Stimulated activated CD4-positive, alpha-beta T cell treated with anti-CD3 and anti-CD28 coated beads, Interleukin-2, amount 100 ng/mL, for 24 hours (primary cell): ENCODE measurements at places on chromosomes 1 and 21.

DNA sequence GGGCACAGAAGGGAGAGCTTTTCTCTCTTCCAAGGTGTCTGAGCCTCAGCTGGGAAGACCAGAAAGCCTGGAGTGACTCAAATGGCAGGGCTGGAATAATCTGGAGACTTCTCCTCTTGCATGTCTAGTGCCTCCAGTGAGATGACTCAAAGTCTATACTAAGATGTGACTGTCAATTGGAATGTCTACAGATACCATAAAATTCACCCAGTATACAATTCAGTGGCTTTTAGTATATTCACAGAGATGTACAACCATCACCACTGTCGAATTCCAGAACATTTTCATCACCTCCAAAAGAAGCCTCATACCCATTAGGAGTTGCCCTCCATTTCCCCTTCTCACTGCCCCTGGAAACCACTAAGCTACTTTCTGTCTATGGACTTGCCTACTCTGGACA, 47.9 kb upstream of the CNN3 start:
- DNase-seq, result no peak

DNA sequence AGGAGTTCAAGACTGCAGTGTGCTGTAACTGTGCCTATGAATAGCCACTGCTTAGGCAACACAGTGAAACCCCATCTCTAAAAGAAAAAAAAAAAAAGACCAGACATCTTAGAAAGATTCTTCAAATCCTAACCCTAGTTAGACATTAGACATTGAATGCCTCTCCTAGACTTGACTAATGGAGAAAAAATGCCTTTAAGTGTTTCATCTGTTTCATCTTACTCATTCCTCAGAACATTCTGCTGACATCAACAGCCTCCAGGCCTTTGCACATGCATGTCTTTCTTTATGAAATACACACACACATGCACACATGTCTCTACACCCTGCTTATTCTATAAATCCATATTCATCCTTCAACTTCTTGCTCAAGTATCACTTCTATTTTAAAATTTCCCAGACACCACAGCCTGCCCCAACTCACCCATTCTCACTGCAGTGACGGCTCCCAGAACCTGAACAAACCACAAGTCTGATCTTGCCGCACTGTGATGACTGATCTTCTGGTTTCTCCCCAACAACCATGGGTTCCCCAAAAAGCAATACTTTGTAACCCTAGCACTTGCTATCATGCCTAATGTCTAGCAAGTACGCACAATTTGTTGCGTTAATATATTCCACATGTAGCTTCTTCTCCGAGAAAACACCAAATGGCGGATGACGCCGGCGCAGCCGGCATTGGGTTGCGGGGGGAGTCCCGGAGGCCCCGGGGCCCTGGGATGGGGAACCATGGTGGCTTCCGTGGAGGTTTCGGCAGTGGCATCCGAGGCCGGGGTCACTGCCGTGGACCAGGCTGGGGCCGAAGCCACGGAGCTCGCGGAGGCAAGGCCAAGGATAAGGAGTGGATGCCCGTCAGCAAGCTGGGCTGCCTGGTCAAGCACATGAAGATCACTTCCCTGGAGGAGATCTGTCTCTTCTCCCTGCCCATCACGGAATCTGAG, 37.4 kb downstream of the LRRC52 start:
- no peak for DNase-seq

DNA sequence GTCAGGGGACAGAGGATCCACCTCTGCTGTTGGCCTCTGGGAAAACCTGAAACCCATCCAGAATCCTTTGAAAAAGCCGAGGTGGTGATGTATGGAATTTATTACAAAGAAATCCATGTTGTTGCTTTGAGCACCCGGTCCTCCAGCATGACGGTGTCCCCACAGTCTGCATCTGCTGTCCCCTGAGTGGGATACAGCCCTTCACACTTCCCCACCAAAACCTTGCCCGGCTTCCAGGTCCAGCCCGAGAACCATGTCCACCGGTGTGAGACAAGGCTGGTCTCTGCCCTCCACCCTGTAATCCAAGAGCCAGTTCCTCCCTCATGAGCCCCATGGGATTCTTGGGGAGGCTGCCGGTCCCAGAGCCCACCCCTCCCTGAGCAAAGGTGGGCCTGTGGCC, 70.5 kb downstream of the STUM start:
- DNase-seq, result no peak

DNA sequence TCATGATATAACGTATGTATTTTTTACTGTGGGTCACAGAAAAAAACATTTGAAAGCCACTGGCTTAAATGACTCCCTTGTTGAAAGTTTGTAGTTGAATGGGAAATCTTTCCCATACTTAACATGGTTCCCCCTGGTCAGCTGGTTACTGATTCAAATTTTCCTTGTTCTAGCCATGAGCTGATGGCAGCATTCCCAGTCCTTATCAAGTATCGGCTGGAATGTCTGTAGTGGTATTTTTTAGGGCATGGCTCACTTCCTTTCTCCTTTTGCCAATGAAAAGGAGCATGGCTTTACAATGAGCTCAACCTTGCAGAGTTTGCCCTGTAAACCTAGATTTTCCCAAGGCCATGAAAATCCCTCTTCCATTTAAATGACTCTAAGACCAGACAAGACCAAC, 55.7 kb downstream of the GIPC2 start:
- no peak for DNase-seq

DNA sequence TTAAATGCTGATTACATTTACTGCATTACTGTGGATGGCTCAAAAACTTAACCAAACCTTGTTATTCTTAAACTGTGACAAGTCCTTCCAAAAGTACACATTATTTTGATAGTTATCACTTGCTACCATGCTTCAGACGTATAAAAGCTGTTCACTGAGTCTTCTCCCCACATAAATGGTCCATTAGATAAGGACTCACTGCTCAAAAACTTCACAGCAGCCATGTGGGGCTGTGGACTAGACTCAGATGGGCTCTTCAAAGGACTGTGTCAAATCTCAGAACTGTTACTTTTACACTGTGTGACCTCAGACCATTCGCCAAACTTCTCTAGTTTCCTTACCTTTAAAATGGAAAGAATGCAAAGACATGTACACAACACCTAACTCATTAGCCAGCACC, 11.6 kb downstream of the SCAF4 start:
- no peak for DNase-seq

GRCh38 chr1:173453982-173454381, 23.2 kb upstream of the PRDX6 start:
- DNase-seq, result no peak

DNA sequence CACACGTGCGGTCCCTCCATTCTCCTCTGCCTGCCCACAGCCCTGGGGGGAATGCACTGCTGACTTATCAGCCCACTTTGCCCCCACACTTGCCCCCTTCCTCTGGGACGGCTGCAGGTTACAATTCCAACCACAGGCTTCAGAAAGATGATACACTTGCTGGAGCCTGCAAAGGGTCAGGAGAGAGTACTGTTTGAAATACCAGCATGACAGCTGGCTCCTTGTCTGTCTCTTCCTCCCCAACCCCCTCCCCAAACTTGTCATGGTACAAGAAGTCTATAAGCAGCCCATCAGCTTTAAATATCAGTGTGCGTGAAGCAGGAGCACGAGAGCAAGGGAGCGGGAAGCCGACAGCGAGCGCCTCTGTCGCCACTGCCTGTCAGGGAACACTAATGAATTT, 62.4 kb downstream of the ERI3 start:
- no peak for DNase-seq

DNA sequence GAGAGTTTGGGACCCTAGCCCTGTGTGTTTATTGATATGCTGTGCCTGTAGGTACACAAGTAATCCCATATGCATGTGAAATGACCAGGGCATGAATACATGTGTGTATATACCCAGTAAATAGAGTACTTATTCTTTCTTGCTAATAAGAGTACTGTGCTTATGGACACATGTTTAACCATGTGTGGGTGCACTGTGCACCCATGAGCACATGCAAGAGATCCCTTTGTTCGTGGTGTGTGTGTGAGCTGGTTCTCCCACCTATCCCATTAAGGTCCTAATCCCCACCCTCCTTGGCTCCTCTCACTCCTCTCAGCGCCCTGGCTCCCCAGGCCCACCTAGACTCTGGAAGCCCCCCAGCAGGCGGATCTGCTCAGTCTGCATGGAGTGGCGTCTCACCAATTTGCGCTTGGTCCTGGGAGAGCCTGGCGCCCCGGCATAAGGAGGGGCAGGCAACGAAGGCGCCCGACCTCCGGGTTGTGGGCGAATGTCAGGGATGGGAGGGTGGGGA, 2.2 kb upstream of the LIX1L start:
- DNase-seq, result no peak

GRCh38 chr1:16397120-16397519, 30.1 kb downstream of the SZRD1 start:
- no peak for DNase-seq

GRCh38 chr1:113545210-113545609, 154.9 kb downstream of the MAGI3 start:
- DNase-seq, result no peak

DNA sequence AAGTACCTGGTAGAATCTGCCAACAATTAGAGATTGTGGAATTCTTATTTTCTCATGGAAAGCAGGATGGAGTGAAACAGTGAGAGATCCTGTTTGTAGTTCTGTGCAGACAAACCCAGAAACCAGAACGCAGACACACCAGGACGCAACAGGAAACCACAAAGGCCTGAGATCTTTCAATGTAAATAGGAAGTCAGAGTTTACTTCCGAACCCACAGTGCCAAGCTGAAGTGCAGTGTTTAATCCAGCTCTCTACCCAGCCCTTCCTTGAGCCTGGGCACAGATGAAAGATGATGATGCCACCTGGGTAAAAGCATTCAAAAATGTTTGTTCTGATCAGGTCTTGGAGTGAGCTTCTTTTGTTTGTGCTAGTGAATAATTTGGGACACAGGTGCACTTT, 244.2 kb upstream of the HOOK1 start:
- peak; percentile 2 for DNase-seq

GRCh38 chr21:33974513-33975468, 59.2 kb upstream of the ATP5PO start:
- no peak for DNase-seq

DNA sequence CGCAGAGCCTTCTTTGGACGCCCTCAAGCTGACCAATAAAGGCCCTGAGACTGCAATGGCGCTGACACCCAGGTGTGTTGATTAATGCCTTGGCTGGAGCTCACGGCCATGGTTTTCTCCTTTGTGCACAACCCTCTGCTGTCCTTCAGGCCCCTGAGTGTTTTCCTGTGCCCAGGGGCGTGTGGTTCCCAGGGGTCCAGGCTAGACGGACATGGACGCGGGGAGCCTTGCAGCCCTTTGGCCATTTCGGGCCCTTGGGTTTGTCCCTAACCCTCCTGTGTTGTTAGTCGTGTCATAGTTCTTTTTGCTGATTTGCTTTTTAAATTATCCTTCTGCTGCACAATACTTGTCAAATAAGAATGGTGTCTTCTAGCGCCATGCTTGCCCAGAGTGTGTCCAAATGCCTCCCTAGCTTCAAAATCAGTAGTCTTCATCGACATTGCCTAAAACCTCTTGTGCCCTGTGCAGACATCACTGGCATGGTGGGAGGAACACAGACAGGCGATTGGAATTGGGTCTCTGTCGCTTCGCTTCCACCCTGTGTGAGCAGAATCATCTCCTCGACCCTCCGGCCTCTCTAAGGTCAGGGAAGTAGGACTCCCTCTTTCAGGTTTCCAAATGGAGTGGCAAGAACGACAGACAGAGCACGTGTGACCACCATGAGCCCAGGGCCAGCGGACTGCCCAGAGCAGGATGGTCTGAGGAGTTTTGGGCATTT, 1.9 kb downstream of the KRTAP10-4 start:
- no peak for DNase-seq

DNA sequence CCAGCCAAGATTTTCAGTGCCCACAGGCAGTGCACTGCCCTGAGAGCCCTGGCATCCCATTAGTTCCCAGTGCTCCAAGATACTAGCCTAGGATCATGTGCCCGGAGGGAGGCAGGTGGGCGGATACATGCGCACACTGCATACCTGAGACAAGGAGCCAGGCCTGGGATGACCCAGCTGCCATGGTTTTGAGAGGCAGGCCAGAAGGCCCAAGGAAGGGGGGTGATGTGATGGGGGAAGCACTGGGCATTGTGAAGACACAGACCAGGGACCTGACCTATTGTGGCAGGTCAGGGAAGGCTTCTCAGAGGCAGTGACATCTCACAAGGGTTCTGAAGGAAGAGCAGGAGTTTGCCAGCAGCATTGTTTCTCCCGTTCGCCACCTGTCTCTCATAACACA, 3.6 kb downstream of the ZC3H12A start:
- DNase-seq, result peak; percentile 35

GRCh38 chr1:154993572-154994268, at the start of gene LENEP:
LENEP (plus strand) TSS chr1:154993586; CDS start chr1:154993608, 22 bp downstream.
- DNase-seq, result no peak

DNA sequence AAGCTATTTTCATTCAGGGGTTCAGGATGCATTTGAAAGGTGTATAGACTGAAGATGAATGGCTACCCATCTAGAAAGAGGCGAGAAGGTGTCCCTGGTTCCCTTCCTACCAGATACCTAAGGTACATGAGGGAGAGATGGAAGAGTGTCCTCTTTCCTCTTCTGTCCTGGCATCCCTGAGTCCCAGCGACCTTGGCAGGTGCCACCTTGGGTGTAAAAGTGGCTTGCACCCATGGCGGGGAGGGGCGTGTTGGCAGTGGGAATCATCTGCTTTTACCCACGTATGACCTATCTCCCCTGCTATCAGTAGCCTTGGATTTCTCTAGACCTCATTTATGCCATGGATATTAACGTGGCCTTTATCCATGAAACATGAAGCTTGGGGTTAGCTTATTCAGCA, 1126.1 kb downstream of the KCNT2 start:
- DNase-seq, result no peak

DNA sequence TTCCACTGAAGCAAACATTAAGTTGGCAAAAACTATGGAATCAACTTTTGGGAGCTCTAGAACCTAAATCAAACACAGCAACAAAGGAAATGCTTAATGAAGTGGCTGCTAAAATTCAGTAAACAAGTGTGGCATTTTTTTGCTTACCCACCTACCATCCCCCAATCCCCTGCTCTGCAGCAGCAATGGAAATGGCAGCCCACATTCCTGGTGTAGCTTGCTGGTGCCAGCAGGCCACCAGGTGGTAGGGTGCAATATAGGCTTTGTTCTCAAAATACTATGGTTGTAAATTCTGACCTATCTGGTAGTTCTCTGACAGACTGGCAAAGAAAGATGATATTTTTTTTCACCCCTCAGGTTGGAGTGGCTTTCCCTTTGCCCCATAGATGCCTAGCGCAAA, 42.8 kb downstream of the SHCBP1L start:
- DNase-seq, result no peak

DNA sequence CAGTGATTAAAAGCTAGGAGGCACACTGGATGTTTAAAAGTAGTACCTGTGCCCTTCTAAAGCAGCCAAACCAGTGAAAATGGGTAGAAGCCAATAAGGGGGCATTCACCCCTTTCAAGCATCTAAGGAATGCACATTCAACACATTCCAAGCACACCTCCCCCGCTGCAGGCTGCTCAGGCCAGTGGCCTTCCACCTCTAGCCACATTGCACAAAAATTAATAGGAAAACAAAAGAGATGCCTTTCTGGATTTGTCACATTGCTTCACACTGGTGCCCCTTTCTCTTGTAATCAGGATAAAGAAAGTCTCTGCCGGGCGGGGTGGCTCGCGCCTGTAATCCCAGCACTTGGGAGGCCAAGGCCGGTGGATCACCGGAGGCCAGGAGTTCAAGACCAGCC, 834.0 kb downstream of the USP25 start:
- DNase-seq, result no peak

GRCh38 chr1:92876351-92876750, 44.5 kb downstream of the RPL5 start:
- DNase-seq, result no peak
